ENCODE measurements at places on chromosomes 1 and 21.
A peak's percentile ranks its signal among the peaks of the same experiment; 100 is the strongest.

DNA sequence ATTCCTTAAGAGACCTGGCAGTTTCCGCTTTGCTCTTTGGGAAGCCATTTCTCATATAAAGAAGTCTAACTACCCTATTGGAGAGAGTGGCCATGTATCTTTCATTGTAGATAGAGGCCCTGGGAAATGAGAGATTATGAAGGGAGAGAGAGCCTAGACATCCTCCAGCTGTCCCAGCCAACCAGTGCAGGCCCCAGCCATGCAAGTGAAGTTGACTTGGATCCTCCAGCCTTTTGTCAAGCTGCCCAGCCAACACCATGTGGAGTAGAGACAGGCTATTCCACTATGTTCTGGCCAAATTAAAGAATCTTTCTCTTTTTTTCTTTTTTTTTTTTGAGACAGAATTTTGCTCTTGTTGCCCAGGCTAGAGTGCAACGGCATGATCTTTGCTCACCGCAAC, 7.1 kb upstream of the ANP32E start:
- DNase-seq, result no peak

- DNase-seq, result no peak
Measured at GRCh38 chr21:29473808-29474207, 175.1 kb downstream of the BACH1 start.

GRCh38 chr1:151958959-151959358, 34.7 kb downstream of the S100A10 start:
- DNase-seq, result no peak

GRCh38 chr1:236951672-236952071, 52.6 kb downstream of the MT1HL1 start:
- no peak for DNase-seq

DNA sequence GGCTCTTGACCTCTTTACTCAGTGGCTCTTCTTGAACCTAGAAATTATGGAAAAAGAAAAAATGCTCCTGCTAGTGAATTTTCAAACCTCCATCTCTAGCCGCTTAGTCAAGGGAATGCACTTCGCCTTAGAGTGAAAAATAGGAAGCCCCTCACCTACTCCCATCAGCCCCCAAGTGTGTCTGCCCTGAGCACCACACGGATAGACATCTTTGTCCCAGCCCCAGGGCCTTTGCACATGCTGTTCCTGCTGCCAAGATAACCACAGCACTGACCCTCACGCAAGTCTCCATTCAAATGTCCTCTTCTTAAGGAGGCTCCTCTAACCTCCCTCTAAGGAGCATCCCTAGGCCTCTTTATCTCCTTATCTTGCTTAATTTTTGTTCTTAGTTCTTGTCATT, 59.6 kb downstream of the FBXO2 start:
- DNase-seq, result no peak

- peak; percentile 14 for DNase-seq
Measured at GRCh38 chr1:59570524-59570923, 244.2 kb upstream of the HOOK1 start.

DNA sequence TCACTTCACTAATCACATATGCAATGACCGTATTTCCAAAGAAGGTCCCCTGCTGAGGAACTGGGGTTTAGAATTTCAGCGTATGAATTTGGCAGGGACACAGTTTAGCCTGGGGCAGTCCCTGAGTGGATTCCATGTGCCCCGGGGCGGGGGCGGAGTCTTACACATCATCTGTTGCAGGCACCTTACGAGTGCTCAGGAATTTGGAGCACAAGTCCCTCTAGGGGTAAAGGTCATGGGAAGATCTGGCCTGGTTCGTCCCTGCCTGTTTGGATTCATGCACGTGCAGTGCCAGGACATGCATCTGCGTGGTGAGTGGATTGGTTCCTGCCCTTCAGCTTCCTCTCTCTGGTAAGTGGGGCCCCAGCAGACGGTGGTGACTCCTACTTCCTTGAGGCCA, 208.3 kb upstream of the C1orf174 start:
- no peak for DNase-seq

- DNase-seq, result no peak
Measured at GRCh38 chr1:84869720-84870119, 23.3 kb downstream of the LPAR3 start.

DNA sequence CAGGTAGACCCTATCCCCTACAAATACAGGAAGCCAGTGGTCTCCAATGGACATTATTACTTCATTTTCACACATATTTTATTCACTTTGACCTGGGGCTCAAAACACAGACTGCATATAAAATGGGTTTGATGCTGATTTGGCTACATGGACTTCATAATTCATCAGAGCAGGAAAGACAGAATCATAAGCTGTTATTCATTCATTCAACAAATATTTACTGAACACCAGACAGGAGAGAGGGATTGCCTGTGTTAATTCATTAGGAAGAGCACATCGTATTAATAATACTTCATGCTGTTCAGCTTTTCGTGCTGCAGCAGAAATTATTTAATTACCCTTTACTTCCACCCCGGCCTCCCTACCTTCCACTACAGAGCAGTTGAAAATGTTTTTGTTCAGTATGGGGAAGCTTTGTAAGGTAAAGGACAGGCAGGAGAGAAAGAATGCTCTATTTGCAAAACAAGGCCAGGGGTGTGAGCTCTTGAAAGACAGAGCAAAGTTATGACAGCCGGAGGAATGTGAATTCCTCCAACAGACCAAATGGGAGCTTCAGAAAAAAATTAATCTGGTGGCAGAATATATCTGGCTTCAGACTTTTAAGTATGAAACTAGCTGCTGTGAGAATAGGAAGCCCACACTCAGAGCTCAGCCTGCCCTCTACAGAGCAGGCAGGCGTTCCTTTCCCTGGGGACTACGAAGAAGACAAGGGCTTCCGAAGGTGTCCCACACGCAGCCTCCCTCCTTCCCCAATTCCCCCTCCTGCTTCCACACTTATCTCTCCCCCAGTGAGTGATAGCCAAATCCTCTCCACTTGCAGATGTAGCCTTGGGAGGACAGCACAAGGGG, 58.0 kb downstream of the MDM4 start:
- DNase-seq, result no peak

DNA sequence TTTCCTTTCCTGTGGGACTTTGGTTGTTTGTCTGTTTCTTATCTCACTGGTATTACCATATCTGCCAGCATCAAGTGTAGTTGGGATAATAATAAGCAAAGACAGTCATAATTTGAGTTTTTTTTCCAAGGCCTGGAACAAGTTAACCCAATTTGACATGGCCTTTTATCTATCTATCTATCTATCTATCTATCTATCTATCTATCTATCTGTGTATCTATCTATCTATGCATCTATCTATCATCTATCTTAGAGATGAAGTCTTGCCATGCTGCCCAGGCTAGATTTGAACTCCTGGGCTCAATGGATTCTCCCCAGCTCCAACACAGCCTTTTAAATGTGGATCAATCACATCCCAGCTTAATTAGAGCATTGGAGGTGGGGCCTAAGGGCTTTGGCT, 174.1 kb upstream of the CSF3R start:
- no peak for DNase-seq

- DNase-seq, result peak; percentile 30
Measured at GRCh38 chr1:24070821-24071393, 41.0 kb downstream of the MYOM3 start.

DNA sequence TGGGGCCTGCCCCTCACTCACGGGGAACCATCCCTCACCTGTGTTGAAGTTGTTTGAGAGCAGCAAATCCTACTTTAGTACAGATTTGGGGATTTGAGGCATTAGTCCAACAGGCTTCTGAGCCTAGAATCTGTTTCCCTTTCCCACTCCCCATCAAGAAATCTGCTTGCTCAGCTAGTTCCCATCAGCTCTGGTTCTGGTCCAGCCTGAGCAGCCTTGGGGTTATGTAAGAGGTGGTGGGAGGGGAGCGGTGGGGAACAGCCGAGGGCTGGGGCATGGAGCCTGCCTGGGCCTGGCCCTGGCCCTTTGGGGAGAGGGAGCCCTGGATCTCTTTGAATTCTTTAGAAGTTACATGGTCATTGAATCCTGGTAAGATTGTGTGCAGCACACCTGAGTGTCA, 4.1 kb downstream of the GSTM5 start:
- no peak for DNase-seq

- no peak for DNase-seq
Measured at GRCh38 chr1:112464501-112464900, 44.3 kb upstream of the WNT2B start.

GRCh38 chr1:9235096-9235459, 504 bp downstream of the H6PD start:
- DNase-seq, result no peak
